ENCODE measurements at places on chromosomes 5 and 9. TPM values are rescaled to one million over a fixed set of nuclear protein-coding genes. Genes with fewer than 3 reads are reported as not detected.

Gene SPINK6
- not detected for total RNA-seq

Gene EQTN
- total RNA-seq: not detected

Gene S1PR3
- 1.2 TPM for total RNA-seq

Gene PAPPA
- total RNA-seq: under 0.01 TPM

Gene DAB2
- total RNA-seq: 222 TPM

Gene KIAA0825
- total RNA-seq: 1.4 TPM

Gene CBY3
- not detected for total RNA-seq

- no peak for DNase-seq
Measured at GRCh38 chr5:150402901-150403342, 9.8 kb downstream of the CD74 start.

- no peak for DNase-seq
Measured at GRCh38 chr9:117278471-117279035, 136.3 kb downstream of the ASTN2 start.

- DNase-seq: peak; percentile 14
Measured at GRCh38 chr9:113921396-113921925, 45.4 kb downstream of the ZNF618 start.

GRCh38 chr5:174446446-174446845, 277.9 kb upstream of the MSX2 start:
- no peak for DNase-seq

- DNase-seq: no peak
Measured at GRCh38 chr9:79701651-79702050, 129.9 kb downstream of the TLE4 start.

DNA sequence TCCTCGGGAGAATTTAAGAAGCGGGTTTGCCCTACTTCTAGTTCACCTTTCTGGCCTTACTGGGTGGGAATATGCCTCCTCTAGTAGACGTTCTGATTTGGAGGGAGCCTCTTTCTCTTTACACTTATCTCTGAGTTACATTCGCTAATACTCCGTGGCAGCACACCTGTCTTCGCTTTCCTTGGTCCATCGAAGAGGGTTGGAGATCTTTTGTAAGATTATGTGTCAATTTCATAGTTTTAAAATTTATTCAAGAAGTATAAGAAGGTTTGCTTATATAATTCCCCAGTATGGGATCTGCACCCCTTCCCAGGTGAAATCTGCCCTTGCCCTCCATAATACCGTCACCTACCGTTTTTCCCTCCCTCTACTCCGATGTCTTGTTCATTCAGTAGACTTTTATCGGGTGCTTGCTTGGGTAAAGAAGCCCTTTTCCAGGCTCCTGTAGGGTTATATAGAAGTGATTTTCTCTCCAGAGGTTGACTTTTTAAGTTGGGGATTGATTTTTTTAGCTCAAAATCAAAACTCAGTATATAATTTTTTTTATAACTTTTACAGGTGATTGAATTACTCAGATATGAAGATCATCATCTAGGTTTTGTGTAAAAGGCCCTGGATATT, 1.1 kb downstream of the GPBP1 start:
- DNase-seq: peak; percentile 11

- DNase-seq: no peak
Measured at GRCh38 chr5:72673623-72674022, 142.8 kb upstream of the TNPO1 start.

DNA sequence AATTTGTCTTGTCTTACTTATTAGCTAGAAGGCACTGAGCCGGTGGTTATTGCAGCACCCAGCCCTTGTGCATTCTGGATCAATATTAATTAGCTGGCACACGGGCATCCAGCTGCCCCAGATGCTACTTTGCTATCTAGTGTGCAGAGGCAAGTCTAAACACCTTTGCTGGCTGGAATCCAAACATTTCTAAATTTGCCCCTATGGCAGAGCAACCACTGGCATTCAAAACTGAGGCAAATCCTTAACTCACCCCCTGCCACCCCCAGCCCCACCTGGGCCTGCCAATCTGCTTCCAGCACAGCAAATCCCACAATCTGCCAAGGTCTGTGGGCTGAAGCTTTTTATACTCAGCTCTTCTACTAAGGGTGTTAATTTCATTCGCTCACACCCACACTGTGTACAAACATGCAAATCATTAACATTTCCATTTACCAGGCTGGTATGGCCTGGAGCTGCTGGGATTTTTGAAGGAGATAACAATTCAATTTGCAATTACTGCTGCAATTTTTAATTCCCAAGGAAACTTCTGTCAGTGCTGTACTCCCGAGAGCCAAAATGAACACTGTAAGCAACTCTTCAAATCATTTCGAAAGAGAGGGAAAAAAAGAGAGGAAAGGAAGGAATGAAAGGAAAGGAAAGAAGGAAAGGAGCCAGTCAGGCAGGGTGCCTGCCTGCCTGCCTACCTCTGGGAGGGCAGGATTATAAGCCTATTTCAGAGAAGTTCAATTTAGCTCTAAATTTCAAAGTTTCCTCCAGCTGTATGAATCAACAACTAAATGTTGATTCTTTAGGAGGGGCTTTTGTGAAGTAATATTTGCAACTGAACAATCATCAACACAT, 35.5 kb downstream of the RAPGEF1 start:
- no peak for DNase-seq

DNA sequence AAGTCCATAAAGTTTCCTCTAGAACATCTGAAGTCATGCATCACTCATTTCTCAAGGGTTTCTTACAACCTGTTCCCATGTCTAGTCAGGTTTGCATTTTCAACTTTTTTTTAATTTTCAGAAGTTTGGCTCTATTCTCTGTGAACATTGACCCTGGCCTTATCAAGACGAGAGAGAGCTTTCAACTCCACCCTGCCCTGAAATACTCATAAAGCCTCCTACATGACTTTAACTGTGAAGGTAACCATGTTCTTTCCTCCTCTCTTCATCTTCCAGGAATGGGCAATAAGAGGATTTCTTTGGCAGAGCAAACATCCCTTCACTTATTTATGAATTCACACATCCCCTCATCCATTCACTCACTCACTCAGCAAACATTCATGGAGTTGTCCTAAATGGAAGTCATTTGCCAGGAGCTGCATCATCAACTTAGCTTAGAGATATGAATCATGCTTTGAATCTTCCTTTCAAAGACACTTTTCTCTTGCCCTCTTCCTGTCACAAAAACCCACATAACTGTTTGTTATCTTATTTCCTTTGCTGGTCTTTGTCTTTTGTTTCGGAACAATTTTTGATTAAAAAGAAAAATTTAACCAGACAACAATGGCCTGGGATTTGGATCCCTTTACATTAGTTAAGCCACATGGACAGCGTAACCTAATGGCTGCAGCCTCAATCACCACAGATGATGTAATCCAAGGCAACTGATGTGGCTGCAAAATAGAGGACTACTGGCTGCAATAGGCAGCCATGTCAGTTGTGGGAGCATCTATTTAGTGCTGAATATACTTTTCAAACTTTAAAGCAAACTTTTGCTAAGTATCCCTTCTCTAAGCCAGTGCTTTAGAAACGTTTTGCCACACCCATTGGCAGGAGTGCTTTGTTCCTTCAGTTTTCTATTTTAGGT, 43.0 kb upstream of the GNAQ start:
- DNase-seq: peak; percentile 27

Measured in dermis microvascular lymphatic vessel endothelial cell (primary cell).